Fibroblast of skin of right quadriceps (primary cell): ENCODE measurements at places on chromosomes 2 and 18.

DNA sequence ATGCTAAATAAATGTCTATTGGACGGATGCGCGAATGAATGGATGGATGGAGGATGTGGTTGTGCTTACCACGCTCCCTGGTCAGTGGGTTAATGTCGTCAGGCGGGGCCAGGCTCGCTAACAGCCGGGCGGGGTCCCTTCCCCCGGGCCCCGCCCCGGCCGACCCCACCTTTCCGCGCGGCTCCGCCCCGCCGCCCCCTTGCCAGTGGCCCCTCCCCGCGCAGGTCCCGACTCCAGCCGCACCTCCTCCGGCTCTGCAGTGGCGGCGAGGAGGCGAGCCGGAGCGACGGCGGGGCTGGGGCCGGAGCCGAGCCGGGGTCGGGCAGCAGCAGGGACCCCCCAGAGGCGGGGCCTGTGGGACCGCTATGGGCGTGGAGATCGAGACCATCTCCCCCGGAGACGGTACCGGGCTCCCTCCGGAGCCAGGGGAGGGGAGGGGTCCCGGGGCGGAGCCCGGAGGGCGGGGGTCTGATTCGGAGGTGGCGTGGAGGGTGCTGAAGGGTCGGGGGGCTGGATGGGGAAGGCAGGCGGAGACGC lies at the start of gene FKBP1B:
FKBP1B (plus strand) TSS at position 257 of the 537 bp plus-strand sequence; CDS start at position 366, 109 bp downstream.
- DNase-seq: peak; percentile 32

DNA sequence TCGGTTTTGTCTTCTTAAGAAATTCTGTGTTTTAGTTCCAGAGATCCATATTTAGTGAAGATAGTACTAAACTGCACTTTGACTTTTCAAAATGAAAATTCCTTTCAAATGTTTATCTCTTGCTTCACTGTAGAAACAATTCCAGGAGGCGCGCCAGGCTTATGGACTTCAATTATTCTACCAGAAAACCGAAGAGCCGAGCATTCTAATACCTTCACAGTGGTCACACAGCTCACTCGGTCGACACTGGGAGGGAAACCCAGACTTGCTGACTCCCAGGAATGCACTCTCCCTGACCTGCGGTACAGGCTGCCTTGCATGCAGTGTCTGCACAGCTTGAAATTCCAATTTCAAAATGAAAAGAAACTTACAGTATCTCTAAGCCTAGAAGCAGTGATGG lies 119.9 kb upstream of the PIEZO2 start:
- DNase-seq: peak; percentile 44

DNA sequence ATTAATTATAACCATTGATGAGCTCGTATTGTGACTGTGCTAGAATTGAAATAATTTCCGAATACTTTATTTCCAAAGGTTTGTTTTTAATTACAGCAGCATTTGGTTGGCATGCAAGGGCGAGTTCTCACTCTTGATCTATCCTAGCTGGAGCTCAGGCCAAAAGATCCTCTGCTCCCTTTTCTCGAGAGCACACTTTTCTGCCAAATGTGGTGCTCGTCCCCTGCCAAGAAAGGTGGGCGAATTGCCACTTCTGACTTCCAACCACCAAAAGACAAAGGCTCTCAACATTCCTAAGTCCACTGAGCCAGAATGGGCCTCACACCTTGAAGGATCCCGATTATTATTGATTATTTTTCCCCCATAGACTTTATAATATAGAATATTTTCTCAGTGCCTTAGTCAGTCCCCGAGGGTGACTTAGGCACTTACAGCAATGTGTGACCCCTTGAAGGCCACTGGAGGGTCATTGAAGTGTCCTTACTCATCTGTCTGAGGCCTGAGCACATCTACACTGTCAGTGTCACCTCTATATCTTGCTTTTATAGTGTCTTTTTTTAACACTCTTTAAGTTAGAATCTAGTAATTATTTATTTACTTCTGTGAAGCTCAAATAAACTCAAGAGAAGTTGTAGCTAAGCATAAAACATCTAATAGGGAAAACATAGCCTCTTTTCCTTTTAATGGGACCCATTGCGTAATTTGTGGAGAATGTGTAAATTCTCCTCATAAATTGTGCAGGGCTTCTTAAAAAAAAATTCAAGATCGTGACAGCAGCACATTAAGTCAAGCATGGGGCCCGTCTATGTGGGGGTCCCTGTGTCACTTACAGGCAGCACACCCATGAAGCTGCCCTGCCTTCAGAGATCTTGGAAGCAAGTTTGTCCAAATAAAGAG lies 98.3 kb downstream of the MEIS1 start:
- no peak for DNase-seq

DNA sequence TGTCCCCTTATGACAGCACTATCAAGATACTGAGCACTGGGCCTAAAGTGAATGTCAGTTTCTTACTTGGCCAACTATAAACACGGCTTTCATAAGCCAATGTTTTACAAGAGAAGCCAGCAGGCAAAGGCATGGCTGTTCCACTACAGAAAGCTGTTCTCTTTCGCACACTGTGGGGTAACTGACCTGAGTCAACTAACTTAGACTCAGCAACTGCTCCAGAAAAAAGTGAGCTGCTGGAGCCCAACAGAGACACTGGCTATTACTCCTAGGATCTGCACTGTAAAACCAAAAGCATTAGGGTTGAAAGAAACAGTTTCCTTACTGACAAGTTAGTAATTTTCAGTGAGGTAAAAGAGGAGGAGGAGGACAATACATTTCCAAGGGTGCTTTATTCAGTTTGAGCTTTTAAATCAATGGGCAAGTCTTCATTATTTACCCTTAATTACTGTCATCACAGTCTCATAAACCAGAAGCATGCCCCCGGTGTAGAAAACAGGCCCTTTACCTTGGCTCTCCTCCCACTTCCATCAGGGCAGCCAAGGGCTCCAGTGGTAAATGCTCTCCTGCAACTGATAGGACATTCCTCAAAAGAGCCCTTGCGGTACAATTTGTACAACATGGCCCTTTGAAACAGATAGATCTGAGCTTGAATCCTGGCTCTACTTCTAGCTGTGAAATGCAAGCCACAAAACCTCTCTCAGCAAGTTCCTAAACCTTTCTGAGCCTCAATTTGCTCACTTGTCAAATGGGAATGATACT lies 275.7 kb downstream of the PDE11A start:
- DNase-seq: no peak

DNA sequence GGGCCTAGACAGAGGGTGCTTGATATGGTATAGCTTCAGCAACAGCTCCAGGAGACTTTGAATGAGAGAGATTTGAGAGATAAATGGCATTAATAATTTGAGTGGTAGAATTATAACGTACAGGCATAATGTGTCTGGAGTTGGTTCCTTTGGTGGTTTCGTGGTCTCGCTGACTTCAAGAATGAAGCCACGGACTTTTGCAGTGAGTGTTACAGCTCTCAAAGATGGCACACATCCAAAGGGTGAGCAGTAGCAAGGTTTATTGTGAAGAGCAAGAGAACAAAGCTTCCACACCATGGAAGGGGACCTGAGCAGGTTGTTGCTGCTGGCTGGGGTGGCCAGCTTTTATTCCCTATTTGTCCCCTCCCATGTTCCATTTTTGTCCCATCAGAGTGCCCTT lies 23.1 kb downstream of the PDCD1 start:
- DNase-seq: no peak

GRCh38 chr2:31893094-31893493 lies 117.7 kb downstream of the MEMO1 start:
- no peak for DNase-seq
